ENCODE measurements at places on chromosomes 13 and 19.

DNA sequence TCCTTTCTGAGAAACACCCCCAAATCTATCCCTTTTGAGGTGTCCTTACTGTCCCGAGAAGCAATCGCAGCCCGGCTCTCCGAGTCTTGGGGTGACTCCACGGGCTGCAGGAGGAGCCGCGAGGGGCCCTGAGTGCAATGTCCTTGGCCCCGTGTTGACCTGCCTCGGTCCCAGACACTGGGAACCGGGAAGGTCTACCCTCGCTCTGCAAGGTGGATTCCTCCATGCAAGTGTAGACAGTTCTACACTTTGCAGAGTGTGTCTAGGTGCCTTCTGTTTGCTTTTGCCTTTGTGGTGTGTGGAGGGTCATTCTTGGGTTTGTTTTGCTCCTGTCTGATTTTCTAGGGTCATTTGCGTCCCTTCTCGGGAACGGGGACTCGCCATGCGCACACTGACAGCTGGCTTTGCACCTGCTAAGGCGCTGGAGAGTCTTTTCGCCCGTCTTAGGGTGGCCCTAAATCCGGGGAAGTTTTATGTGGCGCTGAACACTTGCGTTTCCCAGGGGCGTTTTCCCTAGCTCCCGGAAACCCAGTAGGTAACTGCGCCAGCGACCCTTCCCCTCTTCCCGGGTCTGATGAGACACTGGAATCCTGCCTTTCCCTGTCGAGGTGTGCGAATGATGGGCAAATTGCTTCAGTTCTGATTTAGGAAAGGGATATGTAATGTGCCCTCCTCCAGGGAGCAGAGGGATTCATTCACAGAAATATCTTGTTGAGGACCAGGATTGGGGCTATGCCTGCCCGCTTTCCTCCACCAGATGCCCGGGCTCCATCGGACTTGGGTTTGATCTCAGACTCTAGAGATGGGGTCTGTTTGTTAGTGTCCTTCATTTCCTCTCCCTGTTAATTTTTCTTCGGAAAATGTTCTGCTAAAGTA is 755 bp downstream of the SERTM1 start:
- no peak for DNase-seq

DNA sequence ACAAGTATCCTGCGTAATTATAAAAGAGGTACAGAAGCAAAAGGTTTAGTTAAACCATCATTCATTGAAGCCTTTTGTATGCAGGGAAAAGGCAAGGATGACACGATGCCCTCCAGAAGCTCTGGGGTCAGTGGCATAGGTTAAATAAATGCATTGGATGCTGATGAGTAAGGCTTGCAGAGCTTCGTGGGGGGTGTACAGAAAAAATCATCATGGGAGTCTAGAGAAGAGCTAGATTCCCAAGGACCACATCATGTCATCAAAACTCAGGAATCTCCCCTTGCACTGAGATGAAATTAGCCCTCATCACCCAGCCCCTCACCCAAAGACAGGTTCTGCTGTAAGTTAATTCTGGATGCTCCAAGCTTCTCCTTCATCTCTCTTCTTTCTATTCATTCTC is 8.3 kb downstream of the FPR1 start:
- DNase-seq: no peak

- no peak for DNase-seq
Observed at GRCh38 chr13:43991773-43992201, 112.1 kb downstream of the LACC1 start.

GRCh38 chr19:10005632-10006334 is 4.5 kb downstream of the COL5A3 start:
- no peak for DNase-seq

- DNase-seq: peak; percentile 95
Observed at GRCh38 chr19:13833330-13834243, 38.3 kb downstream of the ZSWIM4 start.

DNA sequence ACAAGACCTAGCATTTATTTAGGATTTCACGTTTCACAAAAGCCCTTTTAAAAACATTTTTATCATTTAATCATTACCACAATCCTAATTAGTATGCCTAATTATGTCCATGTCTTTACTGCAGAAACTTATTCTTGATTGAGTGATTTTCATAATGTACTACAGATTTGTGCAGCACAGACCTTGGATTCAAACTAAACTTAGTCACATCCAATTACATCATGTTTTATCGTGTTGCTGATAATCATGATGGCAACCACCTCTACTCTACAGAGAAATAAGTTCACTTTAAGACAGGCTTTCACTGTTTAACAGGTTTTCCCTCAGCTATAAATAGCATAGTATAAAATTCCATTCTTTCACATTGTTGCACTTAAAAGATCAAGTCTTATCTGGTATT is 240.9 kb upstream of the RFC3 start:
- no peak for DNase-seq

DNA sequence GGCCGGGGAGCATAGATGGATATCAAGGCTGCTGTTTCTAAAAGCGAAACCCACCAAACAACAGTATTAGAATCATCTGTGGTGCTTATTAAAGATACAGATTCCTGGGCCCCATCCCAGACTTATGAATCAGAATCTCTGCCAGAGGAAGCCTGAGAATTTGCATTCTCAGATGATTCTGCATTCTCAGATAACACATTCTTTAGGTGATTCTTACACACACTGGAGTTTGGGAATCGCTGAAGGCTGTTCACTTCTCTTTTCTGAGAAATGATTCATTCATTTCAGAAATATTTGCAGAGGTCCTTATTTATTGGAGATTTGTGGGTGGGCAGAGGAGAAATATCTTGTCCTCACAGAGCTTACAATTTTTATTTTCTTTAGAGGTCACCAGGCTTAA is 24.4 kb downstream of the ALOX5AP start:
- no peak for DNase-seq

DNA sequence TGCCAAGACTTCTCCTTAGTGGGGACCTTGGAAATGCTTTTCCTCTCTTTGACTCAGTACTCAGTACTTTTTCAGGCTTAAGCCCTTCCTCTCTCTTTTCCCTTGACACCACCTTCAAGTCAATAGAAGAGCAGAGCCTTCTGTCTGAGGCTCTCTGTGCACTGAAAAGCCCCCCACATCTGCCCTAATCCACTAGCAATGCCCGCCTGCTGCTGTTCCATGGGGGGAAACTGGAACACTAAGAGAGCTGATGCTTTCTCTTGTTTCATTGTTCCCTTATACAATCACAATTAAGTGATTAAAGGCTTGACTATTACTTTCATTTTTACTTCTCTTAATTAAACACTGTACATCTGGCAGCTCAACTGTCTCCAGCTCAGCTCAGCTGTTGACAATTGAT is 254.5 kb downstream of the SLITRK6 start:
- DNase-seq: no peak

DNA sequence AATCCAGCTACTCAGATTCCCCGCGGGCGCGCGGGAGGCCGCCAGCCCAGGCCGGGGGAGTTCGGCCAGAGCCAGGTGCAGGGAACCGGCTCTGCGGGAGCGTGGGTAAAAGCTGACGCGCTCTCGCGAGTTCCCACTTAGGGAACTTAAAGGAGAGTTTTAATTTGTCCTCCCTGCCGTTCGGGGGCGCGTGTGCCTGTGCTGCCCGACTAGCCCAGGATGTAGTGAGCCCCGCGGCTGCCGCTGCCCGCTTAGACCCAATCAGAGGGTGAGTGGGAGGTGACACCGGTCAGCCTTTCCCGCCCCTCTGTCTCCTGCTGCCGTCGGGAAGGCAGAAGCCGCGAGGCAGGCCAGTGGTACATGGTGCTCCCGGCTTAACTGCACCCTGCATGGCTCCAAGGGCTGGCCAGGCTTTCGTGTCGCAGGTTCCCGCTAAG is 36.0 kb upstream of the NEK3 start:
- DNase-seq: peak; percentile 52

DNA sequence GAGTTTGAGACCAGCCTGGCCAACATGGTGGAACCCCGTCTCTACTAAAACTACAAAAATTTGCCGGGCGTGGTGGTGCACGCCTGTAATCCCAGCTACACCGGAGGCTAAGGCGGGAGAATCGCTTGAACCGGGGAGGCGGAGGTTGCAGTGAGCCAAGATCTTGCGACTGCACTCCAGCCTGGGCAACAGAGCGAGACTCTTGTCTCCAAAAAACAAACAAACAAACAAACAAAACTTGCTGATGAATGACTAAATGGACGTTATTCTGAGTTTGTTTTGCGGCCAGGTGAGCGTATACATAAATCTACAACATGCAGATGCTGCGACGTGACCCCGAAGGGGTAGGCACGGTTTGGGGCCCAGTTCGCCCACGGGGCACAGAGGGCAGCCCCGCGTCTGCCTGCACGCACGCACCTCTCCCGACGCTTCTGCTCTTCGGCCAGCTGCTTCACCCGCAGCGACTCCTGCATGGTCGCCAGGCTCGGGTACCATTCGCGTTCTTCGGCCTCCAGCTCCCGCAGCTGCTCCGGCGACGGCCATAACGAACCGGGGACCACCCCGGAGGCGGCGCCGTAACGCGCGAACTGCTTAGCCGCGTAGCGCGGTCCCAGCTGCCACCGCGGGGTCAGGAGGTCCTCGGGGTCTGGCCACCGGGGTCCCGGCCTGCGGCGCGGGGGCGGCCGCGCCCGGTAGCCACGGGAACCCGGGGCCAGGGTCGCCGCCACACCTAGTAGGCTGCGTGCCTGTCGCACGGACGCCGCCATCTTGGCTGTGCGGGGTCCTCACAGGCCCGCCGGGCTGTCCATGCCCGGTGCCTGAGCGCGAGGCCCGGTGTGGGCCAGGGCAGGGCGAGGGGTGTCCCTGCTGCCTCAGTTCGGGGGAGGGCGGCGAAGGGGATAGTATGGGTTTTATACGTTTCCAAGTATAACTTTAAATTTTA is at the start of gene GADD45GIP1:
GADD45GIP1 (minus strand) TSS at position 778 of the 943 bp plus-strand sequence; CDS start at position 767, 11 bp downstream.
- DNase-seq: peak; percentile 89

DNA sequence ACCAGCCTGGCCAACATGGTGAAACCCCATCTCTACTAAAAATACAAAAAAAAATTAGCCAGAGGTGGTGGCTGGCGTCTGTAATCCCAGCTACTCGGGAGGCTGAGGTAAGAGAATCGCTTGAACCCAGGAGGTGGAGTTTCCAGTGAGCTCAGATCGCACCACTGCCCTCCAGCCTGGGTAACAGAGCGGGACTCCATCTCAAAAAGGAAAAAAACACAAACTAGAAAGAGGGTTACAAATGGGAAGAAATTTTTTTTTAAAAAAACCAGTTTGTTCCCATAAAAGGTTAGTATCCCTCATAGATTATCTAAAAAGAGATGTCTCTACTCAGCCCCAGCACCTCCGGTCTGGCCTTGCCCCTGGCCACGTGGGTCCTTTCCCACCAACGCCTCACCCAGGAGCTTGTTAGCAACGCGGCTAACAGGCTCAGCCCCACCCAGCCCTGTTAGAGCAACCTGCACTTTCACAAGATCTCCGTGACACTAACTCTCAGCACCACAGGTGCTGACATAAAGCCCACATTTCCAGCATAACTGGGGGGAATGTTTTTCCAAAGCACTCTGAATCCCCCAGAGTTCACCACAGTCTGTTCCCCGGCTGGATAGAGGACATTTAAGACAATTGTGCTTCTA is 4.3 kb downstream of the DMKN start:
- DNase-seq: no peak

- DNase-seq: no peak
Observed at GRCh38 chr19:11377756-11378155, 3.3 kb downstream of the SWSAP1 start.

GRCh38 chr19:28990522-28990921 is 222.4 kb downstream of the UQCRFS1 start:
- DNase-seq: no peak

DNA sequence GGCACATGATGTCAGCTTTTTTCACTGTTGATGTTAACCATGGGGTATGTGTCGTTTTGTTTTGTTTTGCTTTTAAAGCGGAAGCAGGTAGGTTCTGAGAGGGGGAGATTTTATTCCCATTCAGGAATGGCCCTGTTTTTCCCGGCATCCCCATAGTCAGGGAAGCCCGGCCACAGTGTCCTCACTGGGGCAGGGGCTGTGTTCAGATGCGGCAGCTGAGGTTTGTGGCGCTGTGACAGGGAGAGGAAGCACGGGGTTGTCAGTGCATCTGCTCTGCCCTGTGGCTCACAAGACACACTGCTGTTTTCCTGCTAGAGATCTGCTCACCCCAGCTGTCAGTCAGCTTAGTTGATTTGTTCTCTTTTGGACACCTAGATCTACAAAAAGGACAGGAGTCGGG is 27.6 kb downstream of the ANKRD27 start:
- no peak for DNase-seq

DNA sequence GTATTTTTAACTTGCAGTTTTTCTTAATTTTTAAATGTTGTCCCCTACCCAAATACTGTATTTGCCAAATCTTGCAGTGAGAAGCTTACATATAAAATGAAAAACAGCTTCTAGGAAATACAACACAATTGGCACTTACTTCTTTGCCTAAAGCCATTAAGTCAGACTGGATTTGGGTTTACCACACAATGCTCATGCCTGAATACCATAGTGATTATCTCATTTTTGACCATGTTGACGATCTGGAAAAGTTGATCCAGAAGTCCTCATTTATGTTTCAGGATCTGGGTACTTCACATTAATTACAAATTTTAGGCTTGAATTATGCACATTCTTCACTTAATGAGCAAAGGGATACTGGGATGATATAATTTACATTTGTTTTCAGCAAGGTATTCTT is 2.4 kb downstream of the RNF6 start:
- no peak for DNase-seq

GRCh38 chr13:40192452-40192851 is 474.0 kb downstream of the FOXO1 start:
- no peak for DNase-seq

DNA sequence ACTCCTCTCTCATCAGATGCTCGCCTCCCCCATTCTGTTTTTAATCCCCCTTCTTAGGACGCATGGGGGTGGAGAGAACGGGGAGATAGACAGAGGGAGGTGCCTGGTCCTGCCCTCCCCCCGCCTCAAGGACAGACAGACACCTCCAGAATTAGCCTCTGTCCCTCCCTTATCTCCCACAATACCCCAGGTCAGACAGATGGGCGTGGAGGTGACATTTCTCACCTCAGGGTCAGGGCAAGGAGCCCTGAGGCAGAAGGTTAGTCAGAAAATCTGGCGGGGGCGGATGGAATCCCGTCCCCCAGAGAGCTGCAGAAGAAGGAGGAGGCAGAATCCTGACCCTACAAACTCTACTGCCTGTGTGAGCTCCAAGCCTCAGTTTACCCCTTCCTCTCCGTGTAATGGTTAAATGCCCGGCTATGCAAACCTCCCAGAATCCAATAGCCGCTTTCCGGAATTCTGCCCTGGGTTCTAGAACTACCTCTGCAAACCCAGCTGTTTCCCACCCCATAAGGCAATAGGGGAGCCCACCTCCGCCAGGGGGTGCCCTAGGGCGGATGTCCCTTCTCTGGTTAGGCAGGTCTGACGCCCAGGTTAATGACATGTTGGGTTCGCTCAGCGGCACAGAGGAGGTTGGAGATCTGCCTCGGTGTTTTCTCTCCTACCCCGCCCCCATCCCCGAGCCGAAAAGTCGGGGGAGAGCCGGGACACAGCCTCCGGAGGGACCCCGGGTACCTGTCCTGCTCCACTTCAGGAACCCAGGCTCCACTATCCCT is 900 bp downstream of the PPP1R13L start:
- DNase-seq: peak; percentile 56

GRCh38 chr13:30061217-30061616 is 210.8 kb upstream of the UBL3 start:
- no peak for DNase-seq
